ENCODE measurements at places on chromosomes 5 and 9. TPM values are rescaled to one million over a fixed set of nuclear protein-coding genes. Genes with fewer than 3 reads are reported as not detected.

Gene KIF27
- polyA plus RNA-seq, result 5.3 TPM

Gene ITGA1
- 17.6 TPM for polyA plus RNA-seq

Gene SLC23A1
- polyA plus RNA-seq, result 0.56 TPM

Gene IFNA1
- not detected for polyA plus RNA-seq

Gene PHF24
- 0.56 TPM for polyA plus RNA-seq

Gene TLX3
- polyA plus RNA-seq, result not detected

Gene SEC61B
- polyA plus RNA-seq, result 71.4 TPM

Gene RASEF
- polyA plus RNA-seq, result 0.66 TPM

Gene RORB
- polyA plus RNA-seq, result 0.13 TPM

Gene SLC2A8
- polyA plus RNA-seq, result 9.0 TPM

Gene INSYN2B
- polyA plus RNA-seq, result 0.20 TPM

Gene LCN1
- polyA plus RNA-seq, result not detected

Gene PRELID2
- 2.0 TPM for polyA plus RNA-seq

Gene SUSD3
- polyA plus RNA-seq, result 2.8 TPM

Data from muscle of back (tissue), 13 donors.